Germinal center (tissue), 1 donor: ENCODE measurements at places on chromosomes 4 and X.

- DNase-seq = no peak
These were observed 276.0 kb downstream of the KLHL13 start for GRCh38 chrX:117840645-117841044.

DNA sequence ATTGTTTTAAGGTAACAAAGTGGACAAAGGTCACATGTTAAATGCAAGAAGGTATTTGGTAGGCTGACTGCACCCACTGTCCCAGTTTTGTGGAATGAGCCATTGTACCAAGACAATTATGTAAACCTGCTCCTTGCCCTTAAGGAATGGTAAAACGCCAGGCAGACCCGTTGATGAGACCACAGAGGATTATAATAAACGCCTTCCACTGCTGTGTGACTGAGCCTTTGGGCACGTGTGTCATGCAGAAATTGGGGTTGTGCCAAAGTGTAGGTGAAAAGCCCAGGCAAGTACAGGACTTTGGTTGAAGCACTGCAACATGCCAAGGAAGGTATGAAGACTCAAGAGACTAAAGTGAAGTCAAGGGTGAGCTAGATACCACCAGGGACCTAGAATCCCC lies 59.7 kb downstream of the LRRC66 start:
- DNase-seq = no peak

- DNase-seq = no peak
These were observed 41.5 kb downstream of the CLCN4 start for GRCh38 chrX:10198254-10198653.

DNA sequence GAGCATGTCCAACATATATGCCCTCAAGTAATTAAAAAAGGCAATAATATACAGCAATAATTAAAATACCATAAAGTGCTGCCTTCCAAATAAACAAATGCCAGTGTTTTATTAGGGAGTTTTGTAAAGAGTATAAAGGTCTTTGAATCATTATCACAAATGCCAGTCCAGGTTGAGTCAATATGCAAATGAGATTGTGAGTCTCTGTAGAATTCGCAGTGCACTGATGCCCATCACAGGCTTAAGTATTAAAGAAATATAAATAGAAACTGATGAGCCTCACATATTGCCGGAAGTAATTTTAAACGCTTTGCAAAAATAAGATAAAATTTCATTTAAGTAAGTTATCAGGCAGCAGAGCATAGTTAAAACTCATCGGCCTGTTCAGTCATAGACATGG lies 205.0 kb upstream of the TECRL start:
- no peak for DNase-seq

DNA sequence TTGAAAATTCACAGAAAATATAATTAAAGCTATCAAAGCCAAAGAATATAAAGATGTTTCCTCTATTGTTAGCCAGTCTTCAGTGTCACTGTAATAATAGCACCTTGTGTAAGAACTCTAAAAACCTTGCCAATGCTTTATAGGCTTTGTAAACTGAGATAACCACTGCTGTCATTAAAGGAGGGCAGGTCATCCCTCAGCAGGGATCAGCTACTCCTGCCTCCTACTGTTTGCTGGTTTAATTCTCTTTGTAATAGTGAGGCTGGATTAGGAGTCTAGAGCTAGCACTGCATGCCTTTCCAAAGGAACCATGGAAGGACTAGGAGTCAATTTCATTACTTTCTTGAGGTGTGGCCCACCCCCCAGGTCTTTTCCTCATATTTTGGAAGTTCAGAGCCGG lies 46.2 kb downstream of the FHIP1A start:
- DNase-seq = no peak

- no peak for DNase-seq
These were observed 1523.7 kb downstream of the ARAP2 start for GRCh38 chr4:34720571-34720970.

DNA sequence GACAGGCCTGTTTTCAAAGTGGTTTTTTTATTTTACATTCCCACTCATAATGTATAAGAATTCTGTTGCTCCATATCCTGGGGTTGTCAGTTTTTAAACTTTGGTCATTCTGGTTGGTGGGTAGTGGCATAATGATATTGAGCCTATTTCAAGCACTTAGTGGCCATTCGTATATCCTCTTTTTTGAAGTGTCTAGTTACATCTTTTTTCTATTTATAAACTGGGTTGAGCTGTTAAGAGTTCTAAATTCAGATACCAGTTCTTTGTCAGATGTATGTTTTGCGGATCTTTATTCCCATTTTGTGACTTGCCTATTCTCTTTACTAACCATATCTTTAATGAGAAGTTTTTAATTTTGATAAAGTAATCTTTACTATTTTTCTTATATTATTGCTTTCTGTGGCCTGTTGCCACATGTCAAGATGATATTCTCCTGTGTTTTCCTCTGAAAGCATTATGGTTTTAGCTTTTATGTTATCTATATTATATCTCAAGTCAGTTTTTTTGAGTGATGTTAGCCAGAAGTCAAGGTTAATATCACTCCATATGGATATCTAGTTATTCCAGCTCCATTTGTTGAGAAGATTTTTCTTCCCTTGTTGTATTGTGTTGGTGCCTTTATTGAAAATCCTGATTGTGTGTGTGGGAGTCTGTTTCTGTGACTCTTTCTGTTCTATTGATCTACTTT lies 110.9 kb downstream of the FHIP1A start:
- no peak for DNase-seq

DNA sequence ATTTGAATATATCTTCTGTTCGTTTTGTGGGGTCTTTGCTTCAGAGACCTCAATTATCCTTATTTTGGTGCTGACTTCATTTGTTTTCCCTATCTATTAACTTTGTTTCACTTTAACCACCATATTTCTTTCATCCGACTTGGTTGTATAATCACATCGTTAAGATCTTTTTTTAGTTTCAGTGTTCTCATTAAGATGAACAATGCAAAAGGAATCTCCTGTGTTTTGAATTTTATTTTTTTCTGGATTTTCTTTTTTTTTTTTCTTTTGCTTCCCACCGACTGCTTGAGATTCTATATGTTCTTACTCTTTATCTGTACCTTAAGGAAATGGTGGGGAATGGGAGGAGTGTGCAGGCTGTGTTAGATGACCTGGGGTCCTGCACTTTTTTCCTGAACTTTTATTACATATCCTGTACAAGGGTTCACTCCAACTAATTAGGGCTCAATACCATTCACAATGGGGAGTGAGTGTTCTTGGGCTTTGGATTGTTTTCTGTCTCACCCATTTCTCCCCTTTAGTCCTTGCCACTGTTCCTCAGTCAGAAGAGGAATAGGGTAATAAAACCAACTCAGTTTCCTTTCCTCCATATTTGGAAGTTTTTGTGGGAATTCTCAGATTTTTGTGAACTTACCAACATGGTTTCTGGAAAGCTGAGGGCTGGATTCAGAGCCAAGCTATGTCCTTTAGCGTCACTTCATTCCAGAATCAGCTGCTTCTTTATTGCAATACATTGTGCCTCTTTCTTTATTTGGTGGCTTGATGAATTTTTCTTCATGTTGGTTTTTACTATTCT lies 43.2 kb upstream of the BMPR1B start:
- no peak for DNase-seq

DNA sequence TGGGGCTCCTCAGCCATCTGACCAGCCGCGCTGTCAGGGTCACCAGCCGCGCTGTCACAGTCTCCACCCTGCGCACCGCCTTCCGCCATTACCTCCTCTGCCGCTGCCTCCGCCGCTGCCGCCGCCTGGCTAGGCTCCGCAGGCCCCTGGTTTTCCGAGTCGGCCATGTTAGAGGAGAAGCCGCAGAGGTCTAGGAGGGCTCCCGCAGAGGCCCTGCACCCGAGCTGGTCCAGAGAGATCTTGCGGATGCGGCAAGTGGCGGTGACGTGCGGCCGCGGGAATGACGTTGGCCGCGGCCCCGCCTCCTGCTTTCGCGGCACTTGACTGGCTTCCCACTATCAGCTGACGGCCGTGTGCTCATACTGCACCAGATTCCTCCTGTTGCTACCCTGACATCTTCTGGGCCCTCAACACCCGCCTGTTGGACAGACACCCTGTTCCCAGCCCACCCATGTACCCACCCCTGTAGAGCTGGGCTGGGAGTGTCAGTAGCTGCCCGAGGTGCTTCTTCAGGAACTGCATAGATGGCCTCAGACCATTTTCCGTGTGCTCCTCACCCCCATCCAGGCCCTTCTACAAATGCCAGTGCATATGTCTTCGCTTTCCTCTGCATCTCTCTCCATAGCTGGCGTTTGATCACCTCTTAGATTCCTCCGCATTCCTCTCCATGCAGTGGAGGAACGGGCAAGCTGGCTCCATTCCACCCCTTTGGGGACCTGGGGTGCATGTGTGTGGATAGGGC lies at the start of gene NAP1L5:
Gene NAP1L5, minus strand, starts transcription at position 242 of the 742 bp plus-strand sequence. Its CDS starts 75 bp downstream, at position 167.
- peak; percentile 50 for DNase-seq

DNA sequence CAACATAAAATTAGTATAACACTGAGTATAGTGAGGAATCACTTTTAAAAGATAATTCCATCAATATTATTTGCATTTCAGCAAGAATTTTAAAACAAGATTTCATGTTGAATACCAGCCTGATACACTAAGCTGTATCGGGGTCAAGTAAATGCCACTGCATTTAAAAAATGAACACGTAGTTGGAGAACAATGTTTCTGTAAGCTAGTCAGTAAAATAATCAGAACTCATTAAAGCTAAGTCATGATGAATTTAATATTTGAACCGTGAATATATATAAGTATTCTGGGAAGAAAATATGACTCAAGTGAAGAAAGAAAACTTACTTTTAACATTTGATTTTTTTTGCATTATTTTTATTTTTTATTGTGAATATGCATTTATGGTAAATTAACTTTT lies 611.0 kb upstream of the PABPC4L start:
- DNase-seq = no peak

DNA sequence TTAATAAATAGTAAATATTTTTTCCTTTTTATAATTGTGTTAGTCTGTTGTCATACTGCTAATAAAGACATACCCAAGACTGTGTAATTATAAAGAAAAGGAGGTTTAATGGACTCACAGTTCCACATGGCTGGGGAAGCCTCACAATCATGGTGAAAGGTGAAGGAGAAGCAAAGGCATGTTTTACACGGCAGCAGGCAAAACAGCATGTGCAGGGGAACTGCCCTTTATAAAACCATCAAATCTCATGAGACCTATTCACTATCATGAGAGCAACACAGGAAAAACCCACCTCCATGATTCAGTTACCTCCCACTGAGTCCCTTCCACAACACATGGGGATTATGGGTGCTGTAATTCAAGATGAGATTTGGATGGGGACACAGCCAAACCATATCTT lies 45.8 kb upstream of the TMPRSS11B start:
- no peak for DNase-seq

DNA sequence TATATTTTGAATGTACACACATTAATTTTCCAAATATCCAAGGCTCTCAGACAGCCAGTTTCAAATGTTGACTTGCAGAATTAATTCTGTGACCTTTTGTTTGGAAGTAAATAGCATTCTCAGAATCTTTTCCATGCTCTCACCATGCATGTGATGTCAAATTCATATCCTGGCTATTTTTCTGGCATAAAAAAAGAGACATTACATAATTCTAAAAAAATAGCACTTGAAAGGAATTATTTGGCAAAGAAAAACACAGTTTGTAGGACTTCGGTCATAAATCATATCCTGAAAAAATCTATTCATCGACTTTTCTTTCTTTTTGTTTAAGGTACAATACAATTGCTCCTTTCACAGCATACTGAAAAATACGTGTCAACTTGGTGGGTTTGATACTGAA lies 111.2 kb downstream of the GLRA3 start:
- no peak for DNase-seq

GRCh38 chr4:157280673-157281072 lies 60.1 kb downstream of the GRIA2 start:
- no peak for DNase-seq

GRCh38 chr4:168221301-168221700 lies 97.3 kb downstream of the DDX60 start:
- no peak for DNase-seq

DNA sequence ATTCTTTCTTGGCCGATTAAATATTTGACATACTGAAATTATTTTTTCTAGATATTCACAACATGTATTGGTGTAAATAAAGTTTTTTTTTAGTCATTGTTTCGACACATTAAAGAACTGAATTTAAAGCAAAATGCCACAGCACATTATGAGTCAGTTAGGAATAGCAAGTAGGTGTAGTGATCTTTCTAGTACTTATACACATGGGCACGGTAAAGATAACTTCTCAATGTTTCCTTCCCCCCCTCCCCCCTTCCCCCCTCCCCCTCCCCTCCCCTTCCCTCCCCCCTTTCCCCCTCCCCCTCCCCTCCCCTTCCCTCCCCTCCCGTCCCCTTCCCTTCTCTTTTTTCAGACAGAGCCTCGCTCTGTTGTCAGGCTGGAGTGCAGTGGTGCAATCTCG lies 1269.9 kb downstream of the ADGRL3 start:
- no peak for DNase-seq

DNA sequence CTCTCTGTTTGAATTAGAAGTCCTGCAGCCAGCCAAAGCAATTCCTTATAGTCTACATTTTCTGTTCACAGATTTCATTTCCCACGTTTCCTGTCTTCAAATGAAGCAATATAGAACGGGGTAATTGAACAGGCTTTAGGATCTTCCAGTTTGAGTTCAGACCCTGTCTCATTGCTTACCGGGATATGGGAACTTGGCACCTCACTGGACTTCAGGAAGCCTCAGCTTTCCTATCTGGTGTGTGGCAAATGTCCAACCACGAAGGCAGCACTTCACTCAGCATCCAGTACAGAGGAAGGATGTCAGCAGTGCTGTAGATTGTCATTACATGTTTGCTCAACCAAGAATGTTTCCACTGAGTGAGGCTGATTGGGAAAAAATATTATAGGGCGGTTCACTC lies 271.1 kb upstream of the ZFP42 start:
- no peak for DNase-seq

DNA sequence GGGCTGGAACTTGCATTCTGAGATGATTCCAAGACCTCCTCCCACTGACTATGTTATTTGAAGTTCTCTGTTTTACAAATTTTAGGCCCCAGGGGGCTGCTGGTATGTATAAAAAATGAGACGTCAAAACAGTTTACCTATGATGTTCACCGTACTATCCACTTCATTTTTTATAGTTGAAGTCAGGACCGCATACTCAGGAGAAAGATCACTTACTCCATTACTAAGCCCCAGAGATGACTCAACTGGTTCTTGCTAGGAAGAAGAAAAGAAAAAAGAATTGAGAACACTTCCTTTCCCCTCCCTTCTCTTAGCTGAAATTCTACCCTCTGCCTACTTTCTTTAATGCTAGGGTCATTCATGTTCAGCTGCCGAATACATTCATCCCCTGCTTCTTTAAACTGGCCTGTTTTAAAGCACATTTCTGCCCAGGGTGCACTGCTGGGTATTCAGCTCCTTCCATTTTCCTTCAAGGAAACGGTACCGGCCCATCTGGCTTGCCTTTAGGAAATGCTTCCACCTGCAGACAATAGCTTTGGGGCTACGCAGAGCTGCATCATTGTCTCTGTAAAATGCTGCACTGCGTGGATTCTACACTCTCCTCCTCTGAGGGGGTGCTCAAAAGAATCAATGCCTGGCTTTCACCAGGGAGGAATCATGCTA lies 66.2 kb downstream of the IRF2 start:
- no peak for DNase-seq

- DNase-seq = peak; percentile 20
These were observed 82.2 kb downstream of the MAML3 start for GRCh38 chr4:140071806-140072205.

DNA sequence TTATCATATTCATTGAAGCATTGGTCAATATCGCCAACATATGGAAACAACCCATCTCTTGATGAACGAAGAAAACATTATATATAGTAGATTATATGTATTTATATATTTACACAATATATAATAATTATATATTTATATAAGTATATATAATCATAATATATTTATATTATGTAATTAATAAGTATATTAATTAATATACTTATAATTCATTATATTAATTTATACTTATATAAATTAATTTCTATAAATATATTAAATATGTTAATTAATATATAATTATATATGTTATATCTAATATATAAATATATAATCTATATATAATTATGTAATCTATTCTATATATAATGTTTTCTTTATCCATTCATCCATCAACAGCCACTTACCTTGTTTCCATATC lies 69.0 kb upstream of the SRD5A3 start:
- no peak for DNase-seq
